GM13976 (cell line): ENCODE measurements at places on chromosomes 6 and 20.

- DNase-seq, result no peak
Observed at GRCh38 chr6:19736066-19736465, 101.1 kb upstream of the ID4 start.

- no peak for DNase-seq
Observed at GRCh38 chr6:158892266-158892665, 73.1 kb upstream of the EZR start.

GRCh38 chr20:49352751-49353150, 74.9 kb upstream of the ZNFX1 start:
- no peak for DNase-seq

- DNase-seq, result no peak
Observed at GRCh38 chr6:92915466-92915865, 503.9 kb downstream of the EPHA7 start.

GRCh38 chr6:158808941-158809678, 10.1 kb downstream of the EZR start:
- DNase-seq, result no peak

- DNase-seq, result no peak
Observed at GRCh38 chr20:23086931-23087411, 847 bp upstream of the CD93 start.

- DNase-seq, result no peak
Observed at GRCh38 chr6:7202950-7203349, 95.2 kb downstream of the RREB1 start.

GRCh38 chr20:38109591-38110524, 55.2 kb downstream of the TGM2 start:
- no peak for DNase-seq

DNA sequence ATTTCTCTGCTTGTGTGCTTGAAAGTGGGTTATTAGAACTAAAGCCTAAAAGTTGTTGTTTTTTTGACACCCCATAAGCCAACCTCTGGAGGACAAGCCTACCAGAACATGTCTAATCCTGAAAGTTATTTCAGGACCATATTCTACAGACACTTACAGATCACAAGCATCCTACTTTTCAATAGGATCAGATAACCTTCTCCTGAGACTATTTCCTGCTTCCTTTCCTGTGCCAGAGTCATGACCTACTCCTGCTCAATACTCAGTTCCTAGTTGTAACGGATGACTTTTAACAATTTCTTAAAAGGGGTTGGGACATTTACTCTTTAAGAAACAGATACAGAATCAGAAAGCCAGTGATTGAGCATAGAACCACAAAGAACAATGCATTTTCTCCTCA, 5.3 kb upstream of the FILIP1 start:
- no peak for DNase-seq

DNA sequence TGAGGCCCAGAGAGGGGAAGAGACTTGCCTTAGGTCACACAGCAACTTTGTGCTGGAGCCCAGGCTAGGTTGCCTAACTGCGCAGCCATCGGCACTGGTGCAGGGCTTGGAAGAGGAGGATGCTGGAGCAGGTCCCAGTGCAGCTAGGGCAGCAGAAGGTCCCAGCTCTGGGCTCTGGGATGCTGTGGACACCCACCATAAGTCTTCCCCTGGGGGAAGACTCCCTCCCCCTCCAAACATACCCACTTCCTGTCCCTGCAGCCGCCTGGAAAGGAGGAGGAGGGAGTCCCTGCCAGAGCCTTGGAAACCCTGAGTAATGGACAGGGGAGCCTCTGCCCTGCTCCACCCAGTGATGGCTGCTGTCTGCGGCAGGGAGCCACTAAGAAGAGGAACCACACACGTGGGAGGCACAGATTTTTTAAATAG, 93.6 kb downstream of the NCR2 start:
- DNase-seq, result no peak

- peak; percentile 41 for DNase-seq
Observed at GRCh38 chr6:499617-500016, 108.1 kb downstream of the IRF4 start.

DNA sequence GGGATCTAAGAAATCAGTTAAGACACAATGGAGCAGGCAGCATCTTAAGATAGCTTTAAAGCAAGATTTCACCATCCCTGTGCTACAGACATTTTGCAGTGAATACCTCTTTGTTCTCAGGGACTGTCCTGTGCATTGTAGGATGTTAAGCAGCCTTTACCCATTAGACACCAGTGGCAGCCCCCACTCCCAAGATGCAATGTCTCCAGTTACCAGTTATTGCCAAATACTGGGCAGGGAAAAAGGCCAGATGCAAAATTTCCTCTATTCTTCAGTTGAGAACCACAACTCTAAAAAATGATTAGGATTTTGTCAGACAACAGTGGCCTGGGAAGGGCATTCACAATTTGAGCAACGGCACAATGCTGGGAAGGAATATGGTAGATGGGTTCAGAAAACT, 6.1 kb downstream of the FBXO5 start:
- no peak for DNase-seq

- no peak for DNase-seq
Observed at GRCh38 chr6:90397929-90398674, 101.5 kb upstream of the BACH2 start.

DNA sequence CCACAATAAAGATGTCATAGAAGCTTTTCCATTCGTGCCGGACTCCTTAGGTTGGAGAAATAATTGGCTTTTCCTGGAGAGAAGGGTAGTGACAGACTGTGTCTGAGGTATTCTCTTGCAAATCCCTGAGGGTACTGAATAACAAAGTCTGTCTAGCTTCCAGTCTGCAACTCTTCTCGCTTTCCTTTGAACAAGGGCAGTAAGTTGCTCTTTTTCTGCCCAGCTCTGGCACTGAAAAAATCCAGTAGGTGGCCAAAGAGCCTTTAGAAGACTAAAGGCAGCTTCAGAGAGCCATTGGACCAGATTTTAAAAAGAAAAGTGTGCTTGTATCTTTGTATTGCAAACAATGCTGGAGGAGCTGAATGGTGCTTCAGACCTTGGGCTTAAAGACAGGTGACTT, 20.7 kb upstream of the RREB1 start:
- DNase-seq, result no peak

DNA sequence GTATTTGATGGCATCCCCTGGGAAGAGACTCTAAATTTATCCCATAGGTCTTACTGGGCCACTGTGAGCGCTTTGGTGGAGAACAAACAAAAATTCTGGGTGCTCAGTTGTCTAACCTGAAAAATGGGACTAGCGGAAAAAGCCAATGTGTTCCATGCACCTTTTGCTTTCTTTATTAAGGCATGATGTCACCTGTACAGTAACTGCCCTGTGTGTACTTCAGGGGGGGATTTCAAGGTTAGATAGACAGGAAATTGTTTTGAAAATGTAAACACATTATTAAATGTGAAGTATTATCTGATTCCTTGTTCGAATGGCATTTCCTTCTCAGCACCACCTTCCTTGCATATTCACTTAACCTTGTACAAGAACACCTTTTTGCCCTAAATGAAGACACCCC, 1.2 kb upstream of the EDN1 start:
- DNase-seq, result peak; percentile 38

GRCh38 chr6:168589275-168589674, 148.3 kb downstream of the SMOC2 start:
- DNase-seq, result no peak

DNA sequence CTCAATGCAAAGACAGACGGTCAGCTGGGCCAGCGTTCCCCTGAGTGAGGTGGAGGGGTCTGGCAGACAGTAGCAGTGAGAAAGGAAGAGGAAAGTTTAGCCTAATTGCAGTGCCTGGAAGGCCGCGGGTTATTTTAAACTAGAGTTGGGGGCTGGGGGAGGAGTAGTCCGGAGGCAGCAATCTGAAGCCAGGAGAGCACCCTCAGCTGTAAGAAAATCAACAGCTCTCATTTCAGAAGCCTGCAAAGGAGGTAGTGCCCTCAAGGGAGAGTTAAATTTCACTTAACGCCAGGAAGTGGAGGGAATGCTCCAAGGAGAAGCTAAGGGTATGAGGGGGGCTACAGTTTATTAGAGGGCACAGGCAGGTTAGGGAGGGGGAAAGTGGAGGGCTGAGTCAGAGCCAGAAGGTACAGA, 26.9 kb downstream of the RING1 start:
- no peak for DNase-seq

- DNase-seq, result no peak
Observed at GRCh38 chr6:146422789-146423375, 120.8 kb upstream of the RAB32 start.

GRCh38 chr20:32083469-32083868, 26.0 kb upstream of the TM9SF4 start:
- DNase-seq, result no peak

- no peak for DNase-seq
Observed at GRCh38 chr6:36926708-36927513, 27.6 kb upstream of the PI16 start.

- DNase-seq, result peak; percentile 87
Observed at GRCh38 chr6:170087941-170088581, 202.8 kb downstream of the DLL1 start.

DNA sequence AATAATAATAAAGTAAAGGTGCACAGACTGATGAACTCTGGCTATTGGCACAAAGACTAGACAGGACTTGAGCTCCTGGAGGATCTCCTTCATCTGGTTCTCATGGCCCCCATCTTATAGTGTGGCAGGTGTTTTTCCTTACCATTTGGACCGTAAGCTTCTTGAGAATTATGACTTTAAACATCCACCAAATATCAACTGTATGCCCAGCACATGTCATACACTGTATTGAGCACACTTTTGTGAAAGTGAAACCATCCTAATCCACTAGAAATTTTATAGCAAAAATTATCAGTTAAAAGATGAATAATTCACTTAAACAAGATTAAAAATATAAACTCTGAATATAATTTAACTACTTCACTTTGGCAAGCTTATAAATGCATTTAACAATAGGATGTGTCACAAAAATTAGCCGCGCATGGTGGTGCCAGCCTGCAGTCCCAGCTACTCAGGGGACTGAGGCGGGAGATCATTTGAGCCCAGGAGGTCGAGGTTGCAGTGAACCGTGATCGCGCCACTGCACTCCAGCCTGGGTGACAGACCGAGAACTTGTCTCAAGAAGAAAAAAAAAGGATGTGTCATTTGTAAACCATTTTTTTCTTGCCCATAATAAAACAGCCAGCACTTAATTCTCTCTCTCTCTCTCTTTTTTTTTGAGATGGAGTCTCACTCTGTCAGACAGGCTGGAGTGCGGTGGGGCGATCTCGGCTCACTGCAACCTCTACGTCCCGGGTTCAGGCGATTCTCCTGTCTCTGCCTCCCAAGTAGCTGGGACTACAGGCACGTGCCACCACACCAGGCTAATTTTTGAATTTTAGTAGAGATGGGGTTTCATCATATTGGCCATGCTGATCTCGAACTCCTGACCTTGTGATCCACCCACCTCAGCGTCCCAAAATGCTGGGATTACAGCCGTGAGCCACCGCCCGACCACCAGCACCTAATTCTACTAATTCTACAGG, 9.1 kb downstream of the HIVEP2 start:
- DNase-seq, result no peak

GRCh38 chr6:163525926-163526325, 111.4 kb downstream of the QKI start:
- DNase-seq, result no peak

GRCh38 chr6:11163932-11164331, 52.4 kb upstream of the ERVFRD-1 start:
- DNase-seq, result peak; percentile 49

- DNase-seq, result no peak
Observed at GRCh38 chr6:147949981-147950622, 392.5 kb upstream of the SASH1 start.

GRCh38 chr6:52049252-52050050, 38.0 kb downstream of the PKHD1 start:
- peak; percentile 43 for DNase-seq

- peak; percentile 55 for DNase-seq
Observed at GRCh38 chr6:7108196-7108963, 619 bp downstream of the RREB1 start.

DNA sequence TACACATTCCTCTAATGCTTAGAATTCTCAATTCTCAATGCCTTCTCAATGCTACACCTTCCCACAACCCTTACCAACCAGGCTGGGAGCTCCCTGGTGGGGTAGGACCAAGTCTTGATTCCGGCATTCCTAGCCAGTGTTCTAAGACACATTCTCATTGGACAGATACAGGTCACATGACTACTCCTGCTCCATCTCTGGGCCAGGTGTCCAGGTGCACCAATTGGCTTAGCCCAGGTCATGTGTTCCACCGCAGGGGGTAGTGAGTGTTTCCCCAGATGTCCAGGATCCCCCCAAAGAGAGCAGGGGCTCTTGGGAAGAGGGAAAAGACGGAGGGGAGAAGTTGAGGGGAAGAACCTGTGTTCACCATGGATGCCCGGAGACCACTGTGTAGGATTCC, 58.7 kb upstream of the MLN start:
- no peak for DNase-seq

DNA sequence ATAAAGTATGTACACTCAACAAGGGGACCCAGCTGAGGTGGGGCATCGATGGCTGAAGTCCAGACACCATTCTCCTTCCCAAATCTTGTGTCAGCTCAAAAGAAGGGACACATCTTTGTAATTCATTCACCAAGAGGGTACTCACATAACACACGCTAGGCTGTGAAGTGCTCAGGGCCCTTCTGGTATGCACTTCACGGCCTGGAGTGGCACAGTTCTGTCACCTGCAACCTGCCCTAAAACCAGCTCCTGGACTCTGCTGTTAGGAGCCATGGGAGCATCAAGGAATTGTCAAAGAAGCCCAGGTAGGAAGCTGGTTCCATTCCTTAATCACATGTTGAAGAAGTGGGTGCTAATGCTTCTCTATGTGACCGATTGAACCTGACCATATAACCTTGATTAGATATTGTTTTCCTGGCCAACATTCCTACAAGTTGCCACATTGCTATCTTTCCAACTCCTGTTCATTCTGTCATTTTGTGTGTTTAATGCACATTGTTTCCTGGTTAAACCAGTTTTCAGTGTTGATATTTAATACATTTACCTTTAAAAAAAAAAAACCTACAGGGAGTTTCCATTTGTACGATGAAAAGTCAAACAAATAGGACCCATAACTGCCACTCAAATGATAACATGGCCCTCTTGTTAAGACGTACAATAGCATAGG, 127.3 kb downstream of the TNFRSF21 start:
- DNase-seq, result no peak

DNA sequence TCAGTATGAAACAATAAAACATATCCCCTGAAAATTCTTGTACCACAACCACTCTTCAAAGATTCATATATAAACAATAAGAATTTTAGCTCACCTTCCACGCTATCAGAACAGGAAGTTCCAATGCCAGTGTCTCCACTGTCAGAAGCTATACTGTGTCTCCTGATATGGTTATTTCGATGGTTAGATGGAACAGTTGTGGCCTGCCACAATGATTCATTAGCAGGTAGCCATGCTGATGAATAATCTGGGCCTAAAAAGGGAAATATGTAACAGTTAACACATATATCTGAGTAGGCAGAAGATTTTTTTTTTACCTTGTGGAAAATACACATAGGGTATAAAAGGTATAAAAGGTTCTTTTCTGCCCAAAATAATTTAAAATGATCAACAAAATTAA, 19.0 kb downstream of the CEP85L start:
- no peak for DNase-seq

GRCh38 chr20:1207293-1207878, 4.1 kb downstream of the C20orf202 start:
- DNase-seq, result no peak
